Astrocyte (in vitro differentiated cells and primary cell): ENCODE measurements at places on chromosomes 2 and 18. TPM values are rescaled to one million over a fixed set of nuclear protein-coding genes. Genes with fewer than 3 reads are reported as not detected.

DNA sequence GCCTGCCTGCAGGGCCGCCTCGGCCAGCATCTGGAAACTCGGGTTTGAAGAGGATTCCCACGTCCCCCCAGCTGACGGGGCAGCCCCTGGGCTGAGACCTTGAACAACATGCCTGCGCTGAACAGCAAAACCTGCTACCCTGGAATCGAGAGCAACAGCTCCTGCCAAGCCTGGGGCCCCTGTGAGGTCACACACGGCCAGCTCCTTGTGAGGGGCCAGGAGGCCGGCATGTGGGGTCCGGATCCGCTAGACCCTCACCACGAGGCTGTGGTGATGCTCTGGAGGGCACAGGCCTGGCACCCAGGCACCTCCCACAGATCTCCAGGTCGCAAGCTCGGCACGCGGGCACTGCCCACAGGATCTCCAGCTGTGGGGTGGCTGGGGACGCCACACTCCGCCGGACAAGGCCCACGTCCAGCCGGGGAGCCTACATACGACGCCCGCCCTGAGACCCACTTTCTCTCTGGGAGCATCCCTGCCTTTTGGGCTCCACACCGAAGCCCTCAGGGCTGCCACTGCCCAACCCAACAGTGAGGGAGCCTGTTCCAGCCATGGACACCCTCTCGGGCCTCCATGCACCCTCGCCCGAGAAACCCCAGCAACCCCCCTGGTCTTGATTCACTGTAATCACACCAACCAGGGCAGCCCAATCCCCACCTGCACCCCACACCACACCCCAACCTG lies 34.1 kb downstream of the SLC66A2 start:
- no peak overlapping the region for H3K27ac ChIP-seq
- H3K4me3 ChIP-seq, result no peak overlapping the region
- peaks cover under 1% of the 10 kb centered on the region for H3K4me1 ChIP-seq
- no peak for DNase-seq

DNA sequence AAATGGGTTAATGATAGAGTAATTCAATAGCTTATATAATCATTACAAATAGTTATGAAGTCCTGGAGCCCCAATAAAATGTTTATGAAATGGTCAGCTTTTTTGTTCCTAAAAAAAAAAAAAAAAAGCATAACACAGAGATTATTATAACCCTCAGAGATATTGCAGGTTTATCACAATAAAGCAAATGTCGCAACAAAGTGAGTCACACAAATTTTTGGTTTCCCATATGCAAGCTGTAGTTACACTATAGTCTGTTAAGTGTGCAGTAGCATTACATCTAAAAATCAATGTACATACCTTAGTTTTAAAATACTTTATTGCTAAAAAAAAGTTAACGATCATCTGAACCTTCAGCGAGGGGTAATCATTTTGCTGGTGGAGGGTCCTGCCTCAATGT lies 20.0 kb downstream of the WDFY1 start:
- H3K4me1 ChIP-seq, result no peaks in the 10 kb centered on the region
- no peak for DNase-seq
- H3K27ac ChIP-seq, result no peak overlapping the region
- H3K27me3 ChIP-seq, result no peaks in the 10 kb centered on the region
- H3K36me3 ChIP-seq, result peaks cover 3% of the 10 kb centered on the region

DNA sequence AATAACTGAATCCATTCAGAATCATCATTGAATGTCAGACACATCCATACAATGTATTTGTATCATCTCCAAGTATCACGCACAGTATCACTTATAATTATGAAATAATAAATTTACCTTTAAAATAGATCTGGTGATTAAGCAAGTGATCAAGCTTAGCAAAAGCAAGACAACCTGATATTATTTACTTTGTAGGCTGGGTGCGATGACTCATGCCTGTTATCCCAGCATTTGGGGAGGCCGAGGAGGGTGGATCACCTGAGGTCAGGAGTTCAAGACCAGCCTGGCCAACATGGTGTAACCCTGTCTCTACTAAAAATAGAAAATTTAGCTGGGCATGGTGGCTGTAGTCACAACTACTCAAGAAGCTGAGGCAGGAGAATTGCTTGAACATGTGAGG lies 421.0 kb upstream of the NETO1 start:
- H3K27ac ChIP-seq, result no peak overlapping the region
- no peaks in the 10 kb centered on the region for H3K4me1 ChIP-seq
- no peak overlapping the region for H3K4me3 ChIP-seq
- H3K36me3 ChIP-seq, result no peaks in the 10 kb centered on the region

DNA sequence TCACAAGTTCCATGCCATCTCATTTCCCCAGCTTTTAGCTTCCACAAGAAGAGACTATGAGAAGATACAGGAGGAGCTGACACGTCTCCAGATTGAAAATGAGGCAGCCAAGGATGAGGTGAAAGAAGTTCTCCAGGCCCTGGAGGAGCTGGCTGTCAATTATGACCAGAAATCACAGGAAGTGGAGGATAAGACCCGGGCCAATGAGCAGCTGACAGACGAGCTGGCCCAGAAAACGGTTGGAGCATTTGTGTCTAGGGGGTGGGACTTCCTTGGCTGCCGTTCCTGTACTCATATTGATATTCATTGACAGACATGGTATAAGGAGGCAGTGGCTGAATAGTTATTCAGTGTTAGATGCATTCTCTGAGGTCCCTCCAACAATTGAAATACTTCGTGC lies 57.2 kb upstream of the LYPD6B start:
- H3K4me3 ChIP-seq, result no peak overlapping the region
- no peak overlapping the region for H3K27ac ChIP-seq
- no peak for DNase-seq
- H3K27me3 ChIP-seq, result no peaks in the 10 kb centered on the region
- no peaks in the 10 kb centered on the region for H3K36me3 ChIP-seq

GRCh38 chr2:218422403-218423086 lies 3.6 kb downstream of the VIL1 start:
- no peak for DNase-seq
- H3K4me1 ChIP-seq, result no peaks in the 10 kb centered on the region
- H3K27ac ChIP-seq, result no peak overlapping the region
- H3K27me3 ChIP-seq, result no peaks in the 10 kb centered on the region

DNA sequence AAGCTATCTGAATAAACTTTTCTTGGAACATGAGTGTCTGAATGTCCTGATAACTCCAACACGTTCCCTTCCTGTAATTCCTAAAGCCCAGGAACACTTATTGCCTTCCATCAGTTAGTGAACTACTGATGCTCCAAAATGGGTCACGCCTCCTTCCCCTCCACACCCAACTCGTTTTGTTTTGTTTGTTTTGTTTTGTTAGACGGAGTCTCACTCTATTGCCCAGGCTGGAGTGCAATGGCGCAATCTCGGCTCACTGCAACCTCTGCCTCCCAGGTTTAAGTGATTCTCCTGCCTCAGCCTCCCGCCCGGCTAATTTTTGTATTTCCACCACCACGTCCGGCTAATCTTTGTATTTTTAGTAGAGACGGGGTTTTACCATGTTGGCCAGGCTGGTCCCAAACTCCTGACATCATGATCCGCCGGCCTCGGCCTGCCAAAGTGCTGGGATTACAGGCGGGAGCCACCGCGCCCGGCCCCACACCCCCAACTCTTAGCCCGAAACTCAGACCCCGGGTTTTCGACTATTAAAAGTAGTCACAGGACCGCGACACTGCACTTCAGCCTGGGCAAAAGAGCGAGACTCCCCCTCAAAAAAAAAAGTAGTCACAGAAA lies 774 bp downstream of the IER3IP1 start:
- peak overlapping the region; percentile 94 for H3K4me3 ChIP-seq
- H3K27me3 ChIP-seq, result peaks cover 3% of the 10 kb centered on the region
- H3K27ac ChIP-seq, result peak overlapping the region; percentile 87
- DNase-seq, result no peak

- H3K27me3 ChIP-seq, result no peaks in the 10 kb centered on the region
- H3K36me3 ChIP-seq, result no peaks in the 10 kb centered on the region
- H3K27ac ChIP-seq, result no peak overlapping the region
- no peak for DNase-seq
- no peaks in the 10 kb centered on the region for H3K4me1 ChIP-seq
These were observed 806.8 kb upstream of the GCFC2 start for GRCh38 chr2:76517574-76517909.

GRCh38 chr2:123047186-123047585 lies 977.9 kb upstream of the CNTNAP5 start:
- H3K4me1 ChIP-seq, result no peaks in the 10 kb centered on the region
- no peak overlapping the region for H3K4me3 ChIP-seq
- DNase-seq, result no peak
- H3K27ac ChIP-seq, result no peak overlapping the region
- no peaks in the 10 kb centered on the region for H3K27me3 ChIP-seq
- H3K36me3 ChIP-seq, result no peaks in the 10 kb centered on the region

GRCh38 chr2:230343747-230344146 lies 16.8 kb downstream of the SP140L start:
- peak; percentile 3 for DNase-seq
- no peak overlapping the region for H3K4me3 ChIP-seq
- H3K27me3 ChIP-seq, result no peaks in the 10 kb centered on the region
- H3K4me1 ChIP-seq, result no peaks in the 10 kb centered on the region

DNA sequence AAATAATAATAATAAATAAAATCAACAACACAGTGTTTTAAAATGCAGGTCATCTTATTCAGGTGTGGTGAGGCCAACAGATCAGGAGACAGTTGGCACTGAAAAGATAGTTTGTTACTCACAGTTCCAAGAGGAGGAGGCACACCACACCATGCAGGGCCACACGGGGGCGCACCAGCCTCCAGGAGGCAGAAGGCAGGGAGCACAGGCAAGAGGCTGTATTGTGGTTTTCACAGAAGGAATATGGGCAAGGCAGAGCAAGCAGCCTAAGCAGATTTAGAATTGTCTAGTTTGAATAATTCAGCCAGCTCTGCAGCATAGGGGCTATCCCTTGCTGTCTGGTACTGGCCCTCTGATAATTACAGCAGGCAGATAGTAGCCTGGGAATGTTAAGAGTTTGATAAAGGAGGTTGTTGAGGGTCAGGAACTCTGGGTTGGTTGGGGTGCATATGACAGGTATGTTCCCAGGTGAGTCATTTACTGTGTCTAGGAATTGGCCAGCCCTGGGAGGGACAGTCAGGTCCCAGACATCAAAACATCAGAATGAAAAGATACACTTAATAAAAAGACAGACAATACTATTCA lies 31.3 kb downstream of the KIAA2012 start:
- H3K27me3 ChIP-seq, result no peaks in the 10 kb centered on the region
- peaks cover 2% of the 10 kb centered on the region for H3K4me1 ChIP-seq
- H3K4me3 ChIP-seq, result no peak overlapping the region
- no peak overlapping the region for H3K27ac ChIP-seq
- DNase-seq, result no peak

GRCh38 chr2:38876407-38876806 lies 631 bp downstream of the MORN2 start:
- peak overlapping the region; percentile 94 for H3K4me3 ChIP-seq
- no peaks in the 10 kb centered on the region for H3K27me3 ChIP-seq
- H3K27ac ChIP-seq, result peak overlapping the region; percentile 73
- no peak for DNase-seq
- no peaks in the 10 kb centered on the region for H3K36me3 ChIP-seq
- peaks cover 14% of the 10 kb centered on the region for H3K4me1 ChIP-seq

DNA sequence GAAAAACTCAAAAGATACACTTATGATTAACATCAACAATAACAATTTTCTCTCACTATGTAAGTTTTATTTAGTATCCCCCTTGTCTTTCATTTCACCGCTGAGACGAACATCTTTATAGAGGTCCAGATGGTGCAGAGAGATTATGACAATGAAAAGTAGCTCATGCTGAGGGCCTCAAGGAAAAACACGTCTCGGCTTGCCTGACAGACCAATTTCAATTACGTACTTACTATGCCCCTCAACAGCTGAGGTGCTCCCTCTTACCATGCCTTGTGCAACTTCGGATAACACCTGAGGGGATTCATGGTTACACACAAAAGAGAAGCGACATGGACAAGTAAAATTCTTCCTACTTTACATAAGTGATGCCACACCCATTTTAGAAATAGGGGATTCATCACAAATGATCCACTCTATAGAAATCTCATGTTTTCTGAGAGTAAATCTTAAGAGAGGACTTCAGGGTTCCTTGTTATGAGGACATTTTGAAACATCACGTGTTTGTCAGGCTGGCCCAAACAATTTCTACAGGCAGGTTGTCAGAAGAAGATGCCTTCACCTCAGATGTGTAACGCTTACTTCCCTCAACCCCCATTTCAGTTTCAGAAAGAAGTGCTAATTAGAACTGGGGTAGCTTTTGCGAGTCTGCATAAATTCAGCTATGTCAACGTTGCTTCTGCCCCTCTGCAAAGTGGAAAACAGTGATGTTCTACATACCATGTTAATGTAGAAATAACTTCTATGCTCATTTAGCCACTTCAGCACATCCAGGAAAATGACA lies 191.4 kb downstream of the NRXN1 start:
- no peaks in the 10 kb centered on the region for H3K4me1 ChIP-seq
- no peak for DNase-seq
- no peaks in the 10 kb centered on the region for H3K36me3 ChIP-seq
- no peak overlapping the region for H3K27ac ChIP-seq
- H3K27me3 ChIP-seq, result no peaks in the 10 kb centered on the region
- H3K4me3 ChIP-seq, result no peak overlapping the region

GRCh38 chr18:22666411-22666940 lies 248.8 kb upstream of the CTAGE1 start:
- H3K27me3 ChIP-seq, result no peaks in the 10 kb centered on the region
- no peak for DNase-seq
- peak overlapping the region; percentile 99 for H3K27ac ChIP-seq
- no peaks in the 10 kb centered on the region for H3K36me3 ChIP-seq

DNA sequence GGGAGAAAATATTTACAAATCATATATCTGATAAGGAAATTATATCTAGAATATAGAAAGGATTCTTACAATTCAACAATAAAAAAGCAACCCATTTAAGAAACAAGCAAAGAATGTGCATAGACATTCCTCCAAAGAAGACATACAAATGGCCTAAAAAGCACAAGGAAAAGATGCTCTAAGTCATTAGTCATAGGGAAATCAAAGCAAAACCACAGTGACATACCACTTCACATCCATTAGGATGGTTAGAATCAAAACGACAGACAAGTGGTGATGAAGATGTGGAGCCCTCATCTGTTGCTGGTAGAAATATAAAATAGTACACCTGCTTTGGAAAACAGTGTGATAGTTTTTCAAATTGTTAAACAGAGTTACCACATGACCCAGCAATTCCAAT lies 48.2 kb downstream of the MAPRE2 start:
- no peaks in the 10 kb centered on the region for H3K36me3 ChIP-seq
- peak overlapping the region; percentile 25 for H3K27ac ChIP-seq
- peak; percentile 50 for DNase-seq
- H3K4me1 ChIP-seq, result peaks cover 8% of the 10 kb centered on the region
- H3K4me3 ChIP-seq, result no peak overlapping the region
- H3K27me3 ChIP-seq, result no peaks in the 10 kb centered on the region

SALL3 gene
- 6.8 and 7.7 TPM in 2 replicates for total RNA-seq

ABCG8 gene
- not detected in 2 replicates for total RNA-seq

IL1F10 gene
- not detected in 2 replicates for total RNA-seq

FEV gene
- not detected in 2 replicates for total RNA-seq

OSBPL6 gene
- 13.4 and 13.7 TPM in 2 replicates for total RNA-seq

UGT1A8 gene
- total RNA-seq, result not detected in 2 replicates

DSC3 gene
- 5.2 and 5.6 TPM in 2 replicates for total RNA-seq

ALK gene
- 0.16 and 0.46 TPM in 2 replicates for total RNA-seq
